Left lobe of liver (tissue), 2 donors: ENCODE measurements at places on chromosomes 7 and 10.

- DNase-seq: no peak
Measured at GRCh38 chr10:91206837-91207474, 13.5 kb upstream of the PCGF5 start.

DNA sequence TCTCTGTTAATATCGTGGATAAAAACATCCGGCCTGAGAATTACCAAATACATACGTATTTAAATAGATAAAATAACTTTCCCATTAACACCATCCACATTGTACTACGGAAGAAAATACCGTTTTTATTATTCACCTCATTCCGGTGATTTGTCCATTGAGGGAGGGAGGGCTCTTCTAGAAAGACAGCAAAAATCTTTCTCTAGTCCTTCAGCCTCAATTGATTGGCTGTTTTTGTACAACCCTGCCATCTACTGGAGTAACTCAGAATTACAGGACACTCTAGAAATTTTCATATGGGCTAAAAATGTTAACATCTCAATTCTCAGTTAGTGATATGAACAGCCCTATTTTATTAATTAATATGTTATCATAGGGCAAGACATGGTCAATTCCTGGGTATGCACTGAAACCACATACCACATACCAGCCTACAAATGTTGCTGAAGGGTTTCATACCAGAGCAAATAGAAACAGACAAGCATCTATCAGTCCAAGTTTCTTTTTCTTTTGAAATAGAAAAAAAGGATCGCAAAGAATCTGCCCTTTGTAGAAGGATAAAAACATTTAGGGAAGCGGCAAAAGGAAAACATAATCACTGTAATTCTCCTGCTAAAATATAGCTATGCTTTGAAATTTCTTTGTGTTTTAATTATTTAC, 55.8 kb upstream of the CDCA7L start:
- no peak for DNase-seq

DNA sequence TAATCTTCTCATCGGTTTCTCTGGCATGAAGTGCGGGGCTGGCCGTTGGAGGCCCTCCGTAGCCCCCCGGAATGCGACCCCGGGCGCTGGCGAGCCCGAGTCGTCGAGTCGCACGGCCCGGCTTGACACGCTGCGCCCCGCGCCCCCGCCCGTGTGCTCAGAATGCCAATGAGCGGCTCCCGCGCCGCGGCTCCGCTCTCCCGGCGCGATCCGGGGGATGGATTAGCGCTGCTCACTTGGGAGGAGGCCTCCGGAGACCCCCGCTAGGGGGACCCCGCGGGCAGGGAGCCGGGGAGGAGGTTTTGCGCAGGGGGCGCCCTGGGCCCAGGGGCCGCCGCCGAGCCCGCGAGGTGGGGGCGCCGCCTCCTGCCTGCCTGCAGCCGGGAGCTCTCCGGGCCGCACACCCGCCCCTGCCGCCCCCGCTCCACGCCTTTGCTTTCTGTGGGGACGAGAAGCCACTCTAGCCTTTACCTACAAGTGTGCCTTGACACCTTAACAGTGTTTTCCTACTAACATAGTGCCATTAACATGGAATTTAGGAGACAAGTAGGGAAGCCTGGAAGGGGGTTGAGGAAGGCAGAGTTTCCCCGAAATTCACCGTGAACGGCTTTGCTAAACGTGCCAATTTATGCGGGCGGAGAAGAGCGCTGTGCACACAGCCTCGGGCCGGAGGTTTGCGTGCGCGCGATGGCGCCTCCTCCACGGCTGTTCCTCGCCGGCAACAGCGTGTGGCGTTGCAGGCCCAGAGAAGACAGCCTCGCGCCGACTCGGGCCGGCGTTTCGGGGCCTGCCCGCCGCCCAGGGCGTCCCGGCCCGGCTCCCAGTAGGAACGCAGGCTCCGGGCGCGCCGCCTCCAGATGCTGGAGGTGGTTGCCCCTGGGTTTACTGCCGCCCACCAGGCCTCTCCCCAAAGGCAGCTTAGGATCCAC, 7.1 kb downstream of the SHH start:
- DNase-seq: no peak

DNA sequence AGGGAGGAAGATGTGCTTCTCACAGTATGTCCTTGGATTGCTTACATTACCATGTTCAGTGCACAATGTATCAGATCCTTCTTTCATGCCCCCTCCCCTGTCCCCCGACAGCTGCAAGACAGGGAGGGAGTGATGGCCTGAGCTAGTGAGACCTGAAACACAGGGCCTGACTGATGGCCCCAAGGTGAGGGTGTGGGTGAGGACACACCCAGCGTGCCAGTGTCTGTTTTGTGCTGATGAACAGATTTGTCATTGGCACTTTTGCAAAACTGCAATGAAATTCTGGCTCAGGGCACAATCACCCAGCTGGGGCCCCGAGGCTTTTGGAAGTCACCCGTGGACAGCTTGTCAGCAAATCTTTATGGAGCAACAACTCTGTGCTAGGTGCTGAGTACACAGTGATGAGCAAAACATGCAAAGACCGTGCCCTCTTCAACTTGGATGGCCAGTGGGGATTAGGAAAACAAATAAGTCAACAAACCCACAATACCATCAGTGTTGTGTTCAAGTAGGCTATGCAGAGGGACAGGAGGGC, 59.4 kb upstream of the EMX2 start:
- no peak for DNase-seq

DNA sequence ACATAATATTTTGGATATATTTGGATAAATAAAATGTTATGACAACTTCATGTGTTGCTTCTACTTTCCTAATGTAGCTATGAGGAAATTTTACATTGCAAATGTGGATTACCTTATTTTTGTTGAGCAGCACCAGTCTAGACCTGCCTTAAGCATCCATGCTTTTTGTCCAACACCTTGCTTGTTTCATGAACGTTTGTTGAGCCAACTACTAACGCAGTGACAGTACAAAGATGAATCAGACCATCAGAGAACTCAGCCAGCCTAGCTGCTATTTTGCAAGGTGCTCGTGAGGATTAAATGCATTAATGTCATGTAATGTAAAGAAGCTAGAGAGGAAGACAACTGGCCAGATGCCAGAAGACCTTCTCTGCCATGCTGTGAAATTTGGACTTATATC, 1.1 kb upstream of the ZC3HAV1L start:
- DNase-seq: no peak

GRCh38 chr7:4707217-4707741, 25.2 kb downstream of the FOXK1 start:
- no peak for DNase-seq

- DNase-seq: no peak
Measured at GRCh38 chr7:128099204-128099671, 68.0 kb upstream of the LRRC4 start.

GRCh38 chr7:20504060-20504459, 111.4 kb upstream of the ABCB5 start:
- no peak for DNase-seq

- no peak for DNase-seq
Measured at GRCh38 chr10:2660276-2660675, 407.1 kb upstream of the PFKP start.

- DNase-seq: no peak
Measured at GRCh38 chr10:63268149-63268797, 135.1 kb downstream of the NRBF2 start.

DNA sequence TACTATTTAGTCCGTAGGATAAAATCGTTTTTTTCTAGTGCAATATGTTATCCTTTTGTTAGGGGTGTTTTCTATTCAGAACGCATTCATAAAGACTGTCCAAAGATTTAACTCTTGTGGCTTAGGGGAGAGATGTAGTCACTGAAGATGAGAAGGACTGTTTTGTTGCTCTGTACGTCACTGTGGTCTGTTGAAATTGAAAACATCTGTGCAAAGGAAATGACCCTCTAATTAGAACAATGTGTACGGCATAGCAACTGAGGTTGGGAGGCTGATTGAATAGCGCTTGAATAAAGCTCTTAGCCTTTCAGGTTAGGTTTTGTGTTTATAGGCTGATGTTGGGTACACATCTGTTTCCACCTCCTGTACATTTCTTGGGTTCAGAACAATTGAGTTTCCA, 453.4 kb upstream of the AKR1E2 start:
- DNase-seq: no peak

- DNase-seq: no peak
Measured at GRCh38 chr10:74929197-74929596, 102.8 kb downstream of the KAT6B start.

DNA sequence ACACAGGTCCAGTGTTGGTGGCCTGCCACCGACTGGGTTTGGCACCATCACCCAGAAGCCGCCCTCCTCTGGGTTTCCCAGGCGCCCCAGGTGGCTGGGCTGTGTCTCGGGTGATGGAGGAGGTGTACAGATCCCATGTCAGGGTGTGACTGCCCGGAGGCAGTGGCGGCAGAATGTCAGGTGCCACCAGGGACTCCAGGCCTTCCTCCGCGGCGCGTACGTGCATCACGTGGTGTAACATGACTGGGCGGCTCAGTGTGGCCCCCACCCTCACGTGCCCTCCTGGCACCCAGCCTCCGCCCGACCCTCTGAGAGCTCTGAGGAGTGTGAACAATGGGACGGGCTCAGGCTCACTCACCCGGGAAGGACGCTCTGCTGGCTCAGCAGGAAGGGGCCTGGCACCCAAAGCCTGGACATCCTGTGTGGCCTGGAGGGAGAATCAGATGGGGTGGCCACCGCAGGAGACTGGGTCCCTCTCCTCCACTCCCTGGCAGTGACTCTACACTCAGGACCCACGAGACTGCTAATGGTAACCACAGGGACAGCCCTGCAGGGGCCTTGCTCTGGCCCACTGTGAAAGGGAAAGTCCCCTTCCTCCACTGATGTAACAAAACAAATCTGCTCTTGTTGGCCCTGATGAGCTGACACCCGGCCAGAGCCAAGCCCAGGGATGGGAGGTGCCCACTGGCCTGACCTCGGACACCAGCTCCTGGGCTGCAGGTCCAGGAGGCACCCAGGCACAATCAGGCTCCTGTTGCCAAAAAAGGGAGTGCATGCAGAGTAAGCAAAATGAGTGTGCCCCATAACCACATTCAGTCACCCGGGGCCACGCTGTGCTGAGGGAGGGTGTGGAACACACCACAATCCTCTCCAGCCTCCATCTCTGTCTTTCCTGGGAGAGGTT, 164.8 kb downstream of the PRKAG2 start:
- DNase-seq: peak; percentile 96

GRCh38 chr10:112666094-112666493, 219.1 kb downstream of the VTI1A start:
- no peak for DNase-seq

- no peak for DNase-seq
Measured at GRCh38 chr10:99467236-99467999, 37.0 kb upstream of the GOT1 start.

DNA sequence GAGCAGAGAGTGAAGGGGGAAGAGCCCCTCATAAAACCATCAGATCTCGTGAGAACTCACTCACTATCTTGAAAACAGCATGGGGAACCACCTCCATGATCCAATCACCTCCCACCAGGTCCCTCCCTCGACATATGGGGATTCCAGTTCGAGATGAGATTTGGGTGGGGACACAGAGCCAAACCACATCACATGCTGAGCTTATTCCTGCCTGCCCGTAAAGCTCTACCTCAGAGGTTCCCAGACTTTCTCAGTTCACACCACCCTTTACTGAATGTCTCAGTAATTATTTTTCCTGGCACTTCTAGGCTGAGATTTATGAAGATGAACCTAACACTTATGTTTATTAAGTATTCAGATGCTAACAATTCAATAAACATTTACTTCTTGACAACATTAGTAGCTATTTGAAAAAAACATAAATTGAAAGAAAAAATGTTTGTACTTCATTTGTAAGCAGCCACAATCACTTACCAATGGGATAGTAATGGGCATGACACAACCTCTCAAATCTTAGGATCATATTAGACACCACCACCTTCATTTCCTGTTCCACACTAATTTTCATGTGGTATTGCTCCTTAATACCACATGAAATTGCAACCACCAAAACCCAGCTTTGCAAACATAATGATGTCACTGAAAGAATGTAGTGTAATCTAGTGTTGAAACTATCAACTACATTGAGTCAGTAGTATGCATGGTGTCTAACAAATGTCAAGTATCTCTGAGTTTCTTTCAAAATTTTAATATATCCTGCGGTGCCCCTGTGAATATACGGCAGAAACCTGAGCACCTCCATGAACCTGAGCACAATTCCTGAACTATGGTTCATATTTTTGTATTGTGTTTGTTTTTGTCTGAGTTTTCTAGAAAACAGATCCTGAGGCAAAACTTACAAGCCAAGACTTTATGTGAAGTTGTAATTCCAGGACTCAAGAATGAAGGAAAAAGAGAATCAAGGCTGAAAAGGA, 4.5 kb upstream of the DGKI start:
- DNase-seq: no peak

GRCh38 chr7:97020996-97021746, 3.5 kb downstream of the DLX5 start:
- no peak for DNase-seq

DNA sequence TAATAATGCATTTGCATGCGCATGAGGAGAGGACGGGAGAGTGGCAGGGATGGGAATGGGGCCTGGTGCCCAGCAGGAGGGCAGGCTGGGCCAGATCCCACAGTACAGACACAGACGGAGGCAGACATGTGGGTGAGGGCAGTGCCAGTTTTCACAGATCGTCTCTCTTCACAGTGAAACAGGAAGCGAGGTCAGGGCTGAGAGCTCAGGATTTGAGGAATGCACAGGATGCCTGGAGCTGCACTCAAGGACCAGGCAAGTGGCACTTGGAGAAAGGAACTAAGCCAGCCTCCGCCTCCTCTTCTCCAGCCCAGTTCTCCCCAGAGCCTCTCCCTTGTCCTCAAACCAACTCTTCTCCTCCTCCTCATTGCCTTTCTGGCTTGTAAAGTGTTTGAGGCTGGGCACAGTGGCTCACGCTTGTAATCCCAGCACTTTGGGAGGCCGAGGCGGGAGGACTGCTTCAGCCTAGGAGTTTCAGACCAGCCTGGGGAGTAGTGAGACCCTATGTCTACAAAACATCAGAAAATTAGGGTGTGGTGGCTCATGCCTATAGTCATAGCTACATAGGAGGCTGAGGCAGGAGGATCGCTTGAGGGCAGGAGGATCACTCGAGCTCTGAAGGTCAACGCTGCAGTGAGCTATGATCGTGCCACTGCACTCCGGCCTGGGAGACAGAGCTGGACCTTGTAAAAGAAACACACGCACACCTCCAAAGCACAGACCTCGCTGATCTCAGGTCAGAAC, 115.2 kb downstream of the HIP1 start:
- no peak for DNase-seq

DNA sequence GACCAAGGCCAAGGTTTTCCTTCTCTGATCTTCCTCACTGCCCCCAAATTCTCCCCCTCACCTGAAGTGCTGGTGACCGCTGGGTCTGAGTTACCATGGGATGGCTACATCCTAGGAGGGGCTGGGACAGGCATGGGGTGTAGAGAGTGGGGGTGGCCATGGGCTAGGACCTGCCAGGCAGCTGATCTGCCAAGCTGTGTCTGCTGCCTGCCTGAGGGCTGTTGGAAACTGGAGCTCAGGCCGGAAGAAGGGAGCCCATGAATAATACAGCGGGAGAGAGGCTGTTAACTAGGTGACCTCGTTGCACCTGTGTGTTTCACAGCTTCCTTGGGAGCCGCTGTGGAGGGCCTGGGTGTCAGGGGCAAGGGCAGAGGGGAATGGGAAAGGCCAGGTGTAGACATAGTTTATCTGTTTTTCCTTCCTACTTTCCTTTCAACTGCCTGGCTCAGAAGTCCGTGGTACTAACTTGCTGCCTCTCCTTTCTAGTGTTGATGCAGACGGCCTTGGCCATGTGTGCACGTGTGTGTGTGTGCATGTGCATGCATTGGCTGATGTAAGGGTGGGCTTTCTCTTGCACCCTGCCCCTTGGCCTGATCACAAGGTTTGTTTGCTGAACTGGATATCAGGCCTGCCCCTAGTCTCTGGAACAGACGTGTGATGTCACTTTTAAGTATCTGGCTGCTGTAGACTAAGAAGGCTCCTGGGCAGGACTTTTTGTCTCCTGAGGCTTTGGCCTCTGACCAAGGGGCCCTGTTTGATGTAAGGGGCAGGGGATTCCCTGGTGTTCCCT, 11.9 kb downstream of the CDH23 start:
- peak; percentile 22 for DNase-seq

GRCh38 chr10:17249820-17250219, 21.8 kb downstream of the VIM start:
- DNase-seq: no peak
